Gastroesophageal sphincter (tissue), 4 donors: ENCODE measurements at places on chromosomes 5 and 9.
A peak's percentile ranks its signal among the peaks of the same experiment; 100 is the strongest.

- H3K36me3 ChIP-seq, result no peaks in the 10 kb centered on the region
- H3K4me3 ChIP-seq, result no peak overlapping the region
- ATAC-seq, result no peak
- peaks cover 3% of the 10 kb centered on the region for H3K4me1 ChIP-seq
Observed at GRCh38 chr5:128777052-128777451, 188.2 kb upstream of the SLC27A6 start.

DNA sequence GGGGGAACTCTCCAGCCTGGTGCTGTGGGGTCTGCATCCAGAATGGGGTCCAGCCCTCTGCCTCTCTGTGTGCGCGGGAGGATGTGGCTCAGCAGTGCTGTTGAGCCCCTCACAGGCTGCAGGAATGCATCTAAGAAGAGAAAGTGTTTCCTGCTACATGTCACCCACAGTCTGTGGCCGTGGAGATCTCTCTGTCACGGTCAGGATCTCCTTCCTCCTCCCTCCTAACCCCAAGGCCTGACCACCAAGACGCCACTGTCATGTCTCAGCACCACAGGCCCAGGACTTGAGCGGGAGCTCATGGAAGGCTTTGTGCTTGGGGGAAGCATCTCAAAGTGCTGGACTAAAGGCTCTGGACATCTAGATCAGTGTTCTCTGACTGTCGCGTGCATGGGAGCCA is 90.1 kb downstream of the SREK1 start:
- no peak for ATAC-seq
- H3K27me3 ChIP-seq, result no peaks in the 10 kb centered on the region
- H3K27ac ChIP-seq, result no peak overlapping the region
- no peak overlapping the region for H3K4me3 ChIP-seq
- H3K4me1 ChIP-seq, result no peaks in the 10 kb centered on the region
- H3K36me3 ChIP-seq, result no peaks in the 10 kb centered on the region

- no peaks in the 10 kb centered on the region for H3K36me3 ChIP-seq
- peaks cover 34% of the 10 kb centered on the region for H3K4me1 ChIP-seq
- H3K4me3 ChIP-seq, result no peak overlapping the region
- ATAC-seq, result no peak
- H3K27me3 ChIP-seq, result no peaks in the 10 kb centered on the region
Observed at GRCh38 chr5:126456217-126456820, 33.1 kb downstream of the GRAMD2B start.

DNA sequence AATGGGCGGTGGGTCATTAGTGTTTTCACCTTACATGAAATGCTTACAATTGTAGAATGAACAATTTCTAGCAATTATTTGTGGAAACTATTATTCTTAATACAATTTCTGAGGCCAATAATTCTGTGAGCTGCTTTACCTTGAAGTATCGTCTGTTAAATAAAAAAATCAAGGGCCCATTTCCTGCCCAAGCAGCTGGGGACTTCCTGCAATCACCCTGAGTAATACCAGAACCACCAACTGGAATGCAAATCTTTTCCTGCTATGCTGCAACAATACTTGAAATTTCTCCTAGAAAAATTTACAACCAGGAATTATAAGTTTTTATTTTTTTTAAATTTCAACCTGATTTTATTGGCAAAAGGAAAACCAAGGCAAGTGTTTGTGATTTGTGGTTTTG is 52.6 kb downstream of the ADAMTS16 start:
- H3K27ac ChIP-seq, result no peak overlapping the region
- H3K4me1 ChIP-seq, result no peaks in the 10 kb centered on the region
- no peak overlapping the region for H3K4me3 ChIP-seq
- H3K27me3 ChIP-seq, result peaks cover 28% of the 10 kb centered on the region
- H3K36me3 ChIP-seq, result no peaks in the 10 kb centered on the region
- ATAC-seq, result no peak

DNA sequence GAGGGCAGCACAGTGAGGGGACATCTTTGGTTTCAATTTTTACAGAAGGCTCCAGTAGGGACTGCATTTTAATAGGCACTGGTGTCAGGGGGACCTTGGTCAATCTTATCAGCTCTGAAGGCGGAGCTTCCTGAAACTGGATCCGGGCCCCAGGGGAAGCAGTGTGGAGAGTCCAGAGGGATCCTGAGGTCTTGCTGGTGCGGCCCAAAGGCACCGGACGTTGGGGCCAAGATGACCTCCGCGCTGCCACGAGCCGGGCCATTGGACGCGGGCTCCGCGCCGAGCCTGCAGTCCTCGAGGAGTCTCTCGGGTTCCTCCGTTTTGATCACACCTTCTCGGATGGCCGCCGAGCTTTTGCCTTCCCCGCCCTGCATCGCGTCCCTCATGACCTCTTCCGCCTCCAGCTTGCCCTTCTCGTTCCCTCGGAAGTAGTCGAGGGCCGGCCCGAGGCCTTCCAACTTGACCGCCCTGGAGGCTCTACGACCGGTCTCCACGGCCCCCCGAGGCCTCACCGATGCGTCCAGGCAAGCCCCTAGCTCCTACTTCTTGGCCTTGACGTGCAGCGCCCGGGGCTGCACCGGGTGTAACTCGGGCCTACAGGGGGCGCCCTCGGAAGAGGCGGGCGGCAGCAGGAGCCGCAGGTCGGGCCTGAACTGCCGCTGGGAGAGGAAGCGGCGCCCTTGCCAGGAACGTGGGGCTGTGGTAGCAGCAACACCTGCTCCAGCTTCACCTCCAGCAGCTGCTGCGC is 18.8 kb downstream of the C5orf52 start:
- no peaks in the 10 kb centered on the region for H3K36me3 ChIP-seq
- no peak for ATAC-seq
- peaks cover 10% of the 10 kb centered on the region for H3K27me3 ChIP-seq
- H3K4me3 ChIP-seq, result peak overlapping the region; percentile 34
